GM12891 (cell line): ENCODE measurements at places on chromosomes 1 and 21.

DNA sequence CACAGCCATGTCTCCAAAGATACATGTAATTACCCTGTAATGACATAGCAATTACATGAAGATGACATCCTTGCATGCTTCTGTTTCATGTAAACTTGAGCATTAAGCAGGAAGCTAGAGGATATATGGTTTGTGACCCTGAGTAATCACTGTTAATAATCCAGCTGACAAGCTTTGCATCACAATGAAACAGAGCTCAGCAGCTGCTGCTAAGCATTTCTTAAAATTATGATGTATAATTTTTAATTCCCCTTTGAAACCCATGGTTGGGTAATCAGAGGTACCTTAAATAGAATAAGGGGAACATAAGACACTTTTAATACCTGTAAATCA is 293.5 kb downstream of the NTNG1 start:
- DNase-seq: no peak

DNA sequence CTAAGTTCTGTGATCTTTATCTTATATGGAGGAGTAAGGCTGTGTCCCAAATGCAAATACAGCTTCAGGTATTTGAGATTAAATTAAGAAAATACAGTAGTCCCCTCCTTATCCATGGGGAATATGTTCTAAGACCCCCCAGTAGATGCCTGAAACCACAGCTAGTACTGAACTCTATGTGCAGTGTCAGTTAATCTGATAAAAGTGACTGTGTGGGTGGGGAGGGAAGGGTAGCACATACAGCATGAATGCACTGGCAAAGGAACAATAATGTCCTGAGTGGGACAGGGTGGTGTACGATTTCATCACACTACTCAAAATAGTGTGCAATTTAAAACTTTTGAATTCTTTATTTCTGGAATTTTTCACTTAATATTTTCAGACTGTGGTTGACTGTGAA is 83.1 kb downstream of the HS2ST1 start:
- DNase-seq: no peak

- no peak for DNase-seq
These were observed 358.7 kb downstream of the BARHL2 start for GRCh38 chr1:90358448-90358847.

GRCh38 chr1:198641501-198641900 is 2.7 kb downstream of the PTPRC start:
- no peak for DNase-seq

- DNase-seq: no peak
These were observed 10.7 kb downstream of the CDC7 start for GRCh38 chr1:91511386-91511785.

DNA sequence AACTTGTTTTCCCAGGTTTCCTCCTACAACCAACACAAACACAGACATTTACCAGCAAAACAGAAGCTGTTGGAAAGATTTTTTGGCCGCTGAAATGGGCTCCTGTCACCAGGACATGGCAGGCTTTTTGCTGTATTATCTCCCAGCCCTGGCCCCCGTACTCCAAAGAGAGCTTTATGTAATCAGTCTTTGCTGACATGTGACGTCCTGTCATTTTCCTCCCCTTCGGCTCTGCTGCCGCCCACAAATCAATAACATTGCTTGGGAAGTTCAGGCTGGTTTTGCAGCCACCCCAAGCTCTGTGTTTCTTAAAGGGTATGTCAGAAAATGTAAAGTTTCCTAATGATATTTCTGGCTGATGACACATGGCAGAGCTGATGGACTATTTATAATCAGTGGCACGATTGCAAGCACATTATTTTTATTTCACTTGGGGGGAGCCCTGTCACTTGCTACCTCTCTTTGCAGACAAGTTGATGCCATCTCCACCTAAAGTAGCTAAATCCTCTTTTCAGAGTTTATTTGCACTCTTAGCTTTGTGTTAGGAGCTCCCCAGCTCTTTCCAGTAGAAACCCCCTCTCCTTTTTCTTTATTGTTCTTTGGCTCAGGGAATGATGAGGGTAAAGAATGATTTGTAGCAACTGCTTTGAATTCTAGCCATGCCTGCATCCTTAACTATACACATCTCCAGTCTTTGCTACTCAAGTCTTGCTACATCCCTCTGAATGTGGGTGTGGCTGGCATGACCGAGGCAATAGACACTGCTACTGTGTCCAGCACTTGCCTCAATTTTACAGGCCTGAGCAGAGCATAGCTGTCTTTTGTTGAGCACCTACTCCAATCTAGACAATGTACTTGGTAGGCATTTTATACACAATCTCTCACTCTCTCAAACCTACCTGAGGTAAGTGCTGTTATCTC is 67.3 kb downstream of the ELAVL4 start:
- DNase-seq: no peak

DNA sequence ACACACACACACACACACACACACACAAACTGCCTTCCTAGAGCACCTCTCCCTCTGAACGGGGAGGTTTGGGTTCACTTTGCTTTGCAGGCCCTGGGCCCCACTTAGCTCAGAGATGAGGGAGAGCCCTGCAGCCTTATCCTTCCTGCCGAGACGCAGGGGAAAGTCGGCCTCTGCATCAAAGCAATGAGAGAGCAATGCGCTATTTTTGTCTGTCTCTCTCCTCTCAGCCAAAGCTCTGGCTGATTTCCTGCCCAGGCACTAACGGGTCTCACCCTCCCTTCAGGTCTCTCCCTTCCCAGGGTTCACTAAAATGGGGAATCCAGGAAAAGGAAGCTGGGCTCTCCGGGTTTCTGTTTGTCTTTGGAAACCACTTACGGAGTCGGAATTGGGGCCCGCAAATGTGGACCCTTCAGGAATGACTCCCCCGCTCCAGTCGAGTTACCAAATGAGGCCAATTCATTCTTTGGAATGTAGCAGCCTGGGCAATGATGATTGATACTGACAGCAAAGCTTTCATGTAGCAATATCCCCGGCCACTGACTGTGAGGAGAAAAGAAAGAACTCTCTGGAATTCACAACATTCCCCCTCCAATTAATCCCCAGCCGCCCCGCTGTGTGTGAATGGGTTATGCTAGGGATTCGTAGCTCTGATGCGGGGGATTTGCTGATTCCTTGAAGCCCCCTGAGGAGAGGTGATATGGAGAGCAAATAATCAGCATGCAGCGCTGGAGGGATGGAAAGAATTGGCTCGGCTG is 61.5 kb upstream of the WLS start:
- DNase-seq: no peak

- no peak for DNase-seq
These were observed 51.2 kb upstream of the SEC16B start for GRCh38 chr1:178020968-178021640.

DNA sequence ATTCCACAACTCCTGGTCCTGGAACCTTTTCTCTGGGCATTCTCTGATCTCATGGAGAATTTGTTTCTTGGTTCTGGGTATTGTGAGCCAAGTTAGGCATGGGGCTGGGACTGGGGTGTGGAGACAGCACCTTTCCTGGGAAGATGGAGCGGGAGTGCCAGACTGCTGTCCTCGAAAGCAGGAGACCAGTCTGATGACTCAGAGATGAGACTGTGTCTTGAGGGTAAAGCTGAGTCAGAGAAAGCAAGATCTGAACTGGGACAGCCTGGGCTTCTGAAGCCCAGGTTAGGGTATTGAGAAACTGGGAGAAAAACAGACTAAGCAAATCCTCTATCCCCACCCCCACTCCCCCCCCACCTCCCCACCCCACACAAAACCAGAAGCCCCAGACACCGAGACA is 2.2 kb upstream of the KANK4 start:
- DNase-seq: no peak

GRCh38 chr1:41041614-41042270 is 20.2 kb upstream of the SLFNL1 start:
- no peak for DNase-seq

DNA sequence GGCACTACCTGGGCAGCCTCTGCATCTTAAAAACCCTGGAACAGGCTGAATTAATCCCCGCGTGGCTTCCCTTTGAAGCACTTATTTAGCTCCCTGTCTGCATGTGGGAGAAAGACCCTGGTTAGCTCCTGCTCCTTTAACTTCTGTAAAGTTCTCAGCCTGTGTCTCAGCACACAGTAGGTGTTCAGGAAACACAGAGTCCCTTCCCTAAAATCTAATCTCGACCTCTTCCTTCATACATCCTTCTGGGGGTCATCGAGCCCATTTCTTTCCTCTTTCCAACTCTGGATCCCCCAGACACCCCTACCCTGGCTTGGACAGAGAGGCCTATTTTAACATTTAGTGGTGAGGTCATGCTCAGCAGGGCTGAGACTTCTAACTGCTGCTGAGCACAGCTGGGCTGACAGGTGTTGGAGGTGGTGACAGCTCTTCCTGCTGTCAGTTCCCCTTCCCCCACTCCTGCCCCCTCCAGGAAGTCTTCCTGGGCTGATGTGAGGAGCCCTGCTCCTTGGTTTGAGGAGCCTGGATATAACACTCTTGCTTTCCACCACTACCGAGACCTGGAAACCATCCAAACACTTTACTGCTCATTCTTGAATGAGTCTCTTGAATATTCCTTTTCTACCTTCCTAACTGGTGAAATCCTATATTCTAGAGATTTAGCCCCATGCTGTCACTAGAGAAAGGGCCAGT is 5.3 kb downstream of the E2F2 start:
- no peak for DNase-seq

- no peak for DNase-seq
These were observed 28.1 kb downstream of the TTLL7 start for GRCh38 chr1:83970802-83971201.

DNA sequence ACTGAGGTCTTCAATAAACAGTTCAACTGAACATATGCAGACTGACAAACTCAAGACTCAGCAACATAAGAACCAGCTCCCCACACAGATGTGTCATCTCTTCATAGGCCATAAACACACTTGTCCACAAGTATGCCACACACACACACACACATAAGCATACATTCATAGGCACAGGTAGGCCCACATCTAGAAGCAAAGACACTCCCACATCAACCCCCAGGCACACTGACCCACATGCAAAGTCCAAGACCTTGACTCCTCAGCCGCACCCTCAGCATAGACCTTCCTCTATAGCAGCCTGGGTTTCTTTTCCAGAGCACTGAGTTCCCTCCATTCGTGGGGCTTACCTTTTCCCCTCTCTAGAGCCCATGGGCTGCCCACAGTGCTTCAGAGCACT is 1.4 kb downstream of the LAD1 start:
- no peak for DNase-seq

DNA sequence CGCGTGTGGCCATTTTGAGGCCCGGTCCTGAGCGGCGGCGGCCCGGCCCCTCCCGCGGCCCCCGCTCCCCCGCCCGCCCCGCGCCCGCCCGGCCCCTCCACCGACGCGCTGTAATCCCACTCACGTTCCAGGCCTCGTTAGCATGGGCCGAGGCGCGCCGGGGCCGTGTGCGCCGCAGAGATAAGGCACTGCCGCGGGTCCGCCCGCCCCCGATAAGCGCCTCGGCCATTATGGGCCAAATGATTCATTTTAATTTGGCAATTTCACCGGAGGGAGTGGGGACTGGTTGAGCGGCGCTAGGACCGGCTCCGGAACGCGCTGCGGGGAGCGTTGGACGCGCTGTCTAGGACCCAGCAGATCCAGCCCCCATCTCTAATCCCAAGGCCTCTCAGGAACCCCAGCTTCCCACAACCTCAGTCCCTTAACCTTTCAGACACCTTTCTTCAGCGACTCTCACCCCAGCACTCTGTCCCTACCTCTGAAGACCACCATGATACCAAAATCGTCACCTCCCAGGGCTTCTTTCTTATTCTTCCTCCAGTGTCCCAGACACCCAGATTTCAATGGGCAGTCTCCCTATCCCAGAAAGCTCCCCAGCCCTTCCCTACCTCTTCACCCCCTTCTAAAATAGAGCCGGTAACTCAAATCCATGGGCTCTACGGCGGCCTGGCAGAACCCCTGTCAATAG is at the start of gene TAL1:
TSS of gene TAL1 (minus strand) at position 39 of the 688 bp plus-strand sequence. CDS start 6,337 bp downstream, outside the sequence.
- DNase-seq: no peak

DNA sequence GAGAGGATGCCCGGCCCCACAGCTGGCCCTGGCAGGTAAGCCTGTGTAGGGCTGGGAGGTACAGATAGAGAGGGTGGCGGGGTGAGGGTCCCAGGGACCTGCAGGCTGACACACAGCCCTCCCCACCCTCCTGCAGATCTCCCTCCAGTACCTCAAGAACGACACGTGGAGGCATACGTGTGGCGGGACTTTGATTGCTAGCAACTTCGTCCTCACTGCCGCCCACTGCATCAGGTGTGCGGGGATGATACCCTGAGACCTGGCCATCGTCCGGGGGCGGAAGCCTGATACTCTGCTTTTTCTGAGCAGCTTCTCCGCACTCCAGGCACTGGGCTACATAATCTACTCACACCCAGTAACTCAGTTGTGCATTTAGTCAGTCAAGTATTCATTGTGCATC is 2.1 kb downstream of the CTRC start:
- DNase-seq: no peak

GRCh38 chr1:3139871-3140361 is 70.9 kb downstream of the PRDM16 start:
- no peak for DNase-seq

DNA sequence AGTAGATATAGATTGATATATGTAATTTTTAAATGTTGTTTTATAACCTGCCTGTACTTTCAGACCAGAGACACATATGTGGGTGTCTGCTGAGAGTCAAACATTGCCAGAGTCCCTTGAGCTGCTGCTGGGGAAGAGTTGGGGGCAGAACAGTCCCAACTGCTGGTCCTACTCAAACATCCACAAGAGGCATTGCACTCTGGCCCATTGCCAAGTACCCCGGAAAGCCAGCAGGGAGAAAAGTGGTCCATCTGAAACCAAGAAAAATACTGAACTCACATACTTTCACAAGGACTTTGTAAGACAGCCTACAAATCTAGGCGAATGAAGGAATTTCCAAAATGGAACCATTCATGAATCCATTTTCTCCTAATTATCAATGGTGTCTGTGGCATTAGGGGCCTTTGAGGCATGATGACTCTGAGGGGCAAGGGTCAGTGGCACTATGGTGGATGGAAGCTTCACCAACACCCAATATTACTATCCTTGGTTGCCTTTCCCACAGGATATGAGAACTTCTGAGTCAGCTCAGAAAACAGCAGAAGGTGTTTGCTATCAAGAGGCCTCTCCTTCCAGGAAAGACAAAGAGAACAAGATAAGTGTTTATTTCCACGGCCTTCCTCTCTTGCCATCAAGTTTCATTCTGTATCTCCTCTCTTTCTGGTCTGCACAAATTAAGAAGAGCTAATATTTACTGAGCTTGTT is 7.3 kb upstream of the TBX15 start:
- DNase-seq: no peak

- no peak for DNase-seq
These were observed 8.7 kb downstream of the CAPZB start for GRCh38 chr1:19476450-19477190.

DNA sequence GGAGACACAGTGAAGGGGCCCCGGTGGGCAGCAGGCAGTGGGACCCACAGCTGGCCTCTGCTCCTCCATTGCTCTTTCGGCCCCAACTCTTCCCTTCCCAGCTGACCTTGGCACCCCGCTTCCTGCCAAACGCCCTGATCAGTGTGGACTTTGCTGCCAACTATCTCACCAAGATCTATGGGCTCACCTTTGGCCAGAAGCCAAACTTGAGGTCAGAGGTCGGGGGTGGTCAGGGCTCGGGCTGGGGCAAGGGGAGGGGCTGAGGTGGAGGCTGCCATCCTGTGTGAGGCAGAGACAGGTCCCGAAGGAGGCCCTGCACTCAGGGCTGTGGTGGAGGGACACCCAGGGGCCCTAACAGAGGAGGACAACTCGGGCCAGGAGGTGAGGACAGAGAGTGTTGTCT is 13.7 kb downstream of the PODN start:
- DNase-seq: no peak
